Stimulated activated CD4-positive, alpha-beta T cell treated with anti-CD3 and anti-CD28 coated beads, Interleukin-12 subunit alpha, Interleukin-12 subunit beta, amount 100 ng/mL, for 48 hours (primary cell): ENCODE measurements at places on chromosomes 16 and 17.

GRCh38 chr16:56357241-56357764 lies 68.0 kb downstream of the AMFR start:
- no peak for DNase-seq

DNA sequence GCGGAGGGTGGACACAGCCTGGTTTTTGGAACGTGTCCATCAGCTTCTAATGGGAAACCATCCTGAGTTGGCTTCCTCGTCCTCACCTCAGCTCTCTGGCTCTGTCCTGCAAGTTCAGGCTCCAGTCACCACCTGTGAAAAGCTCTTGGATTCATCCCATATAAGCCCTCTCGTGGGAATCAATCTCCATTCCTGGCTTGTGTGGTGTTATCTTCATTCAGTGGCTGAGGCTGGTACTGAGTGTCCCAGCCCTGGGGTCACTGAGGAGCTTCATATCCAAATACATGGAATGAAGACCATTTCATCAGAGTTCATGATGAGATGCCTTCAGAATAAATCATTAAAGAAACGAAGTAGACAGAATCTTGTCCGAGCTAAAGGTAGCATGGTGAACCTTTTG lies 189.2 kb downstream of the RBFOX1 start:
- DNase-seq: no peak

DNA sequence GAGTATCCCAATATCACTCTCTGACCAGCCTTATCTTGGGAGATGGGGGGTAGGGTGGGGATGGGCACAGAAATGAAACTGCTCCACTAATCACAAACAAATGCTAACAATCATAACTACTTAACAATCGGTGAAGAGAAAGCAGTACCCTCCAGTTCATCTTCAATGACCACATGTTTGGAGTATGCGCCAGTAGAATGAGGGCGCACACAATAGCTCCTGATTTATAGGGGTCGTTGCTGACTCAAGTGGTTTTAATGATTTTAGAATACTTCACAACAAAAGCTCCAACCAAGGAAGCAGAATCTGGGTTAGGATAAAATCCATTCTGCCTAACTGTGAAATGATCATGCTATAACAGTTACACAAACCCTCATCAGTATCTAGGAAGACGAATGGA lies 184.4 kb downstream of the AATF start:
- DNase-seq: no peak

- DNase-seq: no peak
Measured at GRCh38 chr16:53599548-53599947, 96.5 kb upstream of the AKTIP start.

GRCh38 chr17:18319604-18320256 lies 4.6 kb downstream of the SMCR8 start:
- DNase-seq: no peak

DNA sequence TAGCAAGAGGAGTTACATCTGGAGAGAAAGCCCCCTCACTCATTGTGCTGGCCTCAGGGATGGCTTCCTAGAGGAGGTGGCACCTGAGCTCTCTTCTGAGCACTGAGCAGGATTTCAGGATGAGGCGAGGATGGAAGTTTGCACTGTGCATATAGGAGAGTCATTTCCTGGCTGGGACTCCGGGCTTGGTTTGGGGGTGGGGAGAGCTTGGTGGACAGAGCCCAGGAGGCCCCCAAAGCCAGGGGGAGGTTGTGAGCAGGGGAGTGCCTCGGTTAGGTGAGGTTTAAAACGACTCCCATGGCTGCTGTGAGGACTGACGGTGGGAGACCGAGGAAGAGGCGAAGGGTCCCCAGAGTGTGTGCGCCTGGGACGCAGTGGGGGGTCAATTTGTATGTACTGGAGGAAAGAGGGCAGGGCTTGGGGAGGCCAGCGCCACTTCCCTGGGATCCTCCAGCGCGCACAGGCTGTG lies 1.2 kb downstream of the CAMKK1 start:
- DNase-seq: no peak

DNA sequence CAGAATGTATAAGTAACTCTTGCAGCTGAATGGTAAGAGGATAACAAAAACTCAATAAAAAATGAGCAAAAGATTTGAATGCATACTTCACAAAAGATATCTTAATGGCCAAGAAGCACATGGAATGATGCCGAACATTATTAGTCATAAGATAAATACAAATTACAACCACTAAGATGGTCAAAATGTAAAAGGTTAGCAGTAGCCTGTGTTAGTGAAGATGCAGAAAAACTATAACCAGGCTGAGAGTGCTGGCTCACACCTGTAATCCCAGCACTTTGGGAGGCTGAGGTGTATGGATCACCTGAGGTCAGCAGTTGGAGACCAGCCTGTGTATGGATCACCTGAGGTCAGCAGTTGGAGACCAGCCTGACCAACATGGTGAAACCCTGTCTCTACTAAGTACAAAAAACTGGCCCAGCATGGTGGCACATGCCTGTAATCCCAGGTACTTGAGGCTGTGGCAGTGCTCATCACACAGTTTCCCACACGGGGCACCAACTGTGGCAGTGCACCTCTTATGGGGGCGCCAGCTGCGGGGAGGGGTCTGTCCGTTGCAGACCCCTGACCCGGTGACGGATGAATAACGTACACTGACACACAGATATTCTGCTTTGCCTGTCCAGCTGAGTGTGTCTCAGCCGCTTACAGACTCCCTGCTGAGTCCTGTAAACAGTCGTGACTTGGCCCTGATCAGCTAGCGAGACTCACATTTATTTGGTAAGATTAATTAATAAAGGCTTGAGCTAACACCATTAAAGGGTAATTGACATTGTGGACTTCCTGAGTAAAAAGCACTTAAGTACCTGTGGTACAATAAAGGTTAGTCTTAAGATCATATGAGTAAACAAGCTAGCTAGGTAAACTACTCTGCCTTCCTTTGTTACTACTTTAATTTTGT lies 45.7 kb upstream of the FAM20A start:
- DNase-seq: no peak

GRCh38 chr16:68383858-68384257 lies 64.5 kb downstream of the SMPD3 start:
- DNase-seq: no peak

- DNase-seq: no peak
Measured at GRCh38 chr16:7343243-7343642, 10.6 kb downstream of the RBFOX1 start.

DNA sequence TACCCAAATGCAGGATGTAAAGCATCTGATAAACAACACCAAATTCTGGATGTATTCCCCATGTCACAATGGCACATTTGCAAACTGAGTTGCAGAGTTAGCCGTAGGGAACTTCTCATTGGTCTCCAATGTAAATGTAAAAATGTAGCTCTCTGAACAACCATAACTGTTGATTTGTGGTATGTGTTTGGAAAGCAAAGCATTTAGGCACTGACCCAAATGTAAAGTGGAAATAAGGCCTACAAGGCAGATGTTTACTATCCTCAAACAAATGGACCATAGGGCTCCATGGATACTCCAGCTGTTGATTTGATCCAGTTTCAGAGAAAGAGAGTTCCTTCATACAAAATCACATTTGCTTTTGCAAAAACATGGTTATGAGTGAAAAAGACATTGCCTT lies 223.0 kb upstream of the ELAC2 start:
- no peak for DNase-seq

DNA sequence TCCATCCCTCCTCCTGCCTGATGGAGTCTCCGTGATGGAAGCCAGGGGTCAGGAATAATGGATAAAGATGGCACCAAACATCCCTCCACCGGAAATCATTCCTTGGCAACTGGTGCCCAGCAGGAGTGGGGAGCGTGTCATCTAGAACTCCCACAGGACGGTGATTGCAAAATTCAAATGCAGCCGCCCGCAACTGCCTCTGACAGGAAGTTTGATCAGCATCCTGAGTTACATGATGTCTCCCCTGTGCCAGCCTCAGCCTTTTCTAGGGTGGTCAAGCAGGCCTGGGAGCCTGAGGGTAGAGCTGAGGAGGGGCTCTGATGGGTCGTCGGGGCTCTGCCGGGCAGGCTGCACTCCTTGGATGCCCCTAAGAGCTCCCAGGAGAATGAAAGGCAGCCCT lies 52.8 kb downstream of the GSG1L start:
- DNase-seq: no peak
